ENCODE measurements at places on chromosomes 13 and 19.

- no peak for DNase-seq
Observed at GRCh38 chr13:71624653-71625600, 242.1 kb downstream of the DACH1 start.

GRCh38 chr13:33016414-33017322 is at the start of gene KL:
KL (plus strand) TSS chr13:33016423; CDS start chr13:33016441, 18 bp downstream.
- DNase-seq = no peak

DNA sequence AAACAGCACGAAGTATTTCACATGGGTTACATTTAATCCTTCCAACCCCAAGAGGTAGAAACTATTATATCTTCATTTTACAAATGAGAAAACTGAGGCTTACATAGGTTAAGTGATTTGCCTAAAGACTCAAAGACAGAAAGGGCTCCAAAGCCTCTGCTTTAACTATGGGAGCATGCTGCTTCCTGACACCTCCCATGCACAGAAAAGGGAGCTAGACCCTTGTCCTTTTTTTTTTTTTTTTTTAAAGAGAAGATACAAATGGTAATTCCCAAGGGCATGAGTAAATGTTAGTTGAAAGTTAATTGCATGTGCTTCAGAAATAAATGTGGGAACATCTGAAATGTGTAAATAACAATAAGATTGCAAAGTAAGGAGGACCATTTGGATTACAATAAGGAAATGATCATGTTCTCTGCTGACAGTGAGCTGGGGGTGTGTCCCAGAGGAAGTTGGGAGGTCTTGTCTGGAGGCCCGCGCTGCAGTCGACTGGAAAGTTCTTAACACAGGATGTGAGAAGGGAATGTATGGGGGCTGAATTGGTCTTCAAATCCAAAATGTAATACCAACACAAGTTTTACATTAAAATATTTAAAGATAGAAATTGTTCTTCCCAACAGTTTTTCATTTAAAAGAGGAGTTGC is 500.3 kb downstream of the KLF12 start:
- DNase-seq = no peak

GRCh38 chr13:100845128-100845757 is 170.6 kb upstream of the TMTC4 start:
- DNase-seq = no peak

DNA sequence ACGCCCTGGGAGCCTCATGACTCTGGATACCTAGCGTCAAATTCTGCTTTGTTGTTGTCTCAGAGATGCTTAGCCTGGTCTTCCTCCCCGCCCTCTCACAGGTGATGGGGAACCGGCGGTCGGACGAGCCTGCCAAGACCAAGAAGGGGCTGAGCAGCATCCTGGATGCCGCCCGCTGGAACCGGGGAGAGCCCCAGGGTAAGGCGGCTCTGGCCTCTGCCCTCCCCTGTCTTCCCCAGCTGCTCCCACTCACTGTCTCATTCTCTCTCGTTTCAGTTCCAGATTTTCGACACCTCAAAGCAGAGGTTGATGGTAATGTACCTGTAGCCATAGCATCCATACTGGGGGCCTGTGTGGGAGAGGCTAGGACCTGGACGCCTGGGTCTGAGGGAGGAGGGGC is 11.4 kb downstream of the ARHGEF1 start:
- no peak for DNase-seq

DNA sequence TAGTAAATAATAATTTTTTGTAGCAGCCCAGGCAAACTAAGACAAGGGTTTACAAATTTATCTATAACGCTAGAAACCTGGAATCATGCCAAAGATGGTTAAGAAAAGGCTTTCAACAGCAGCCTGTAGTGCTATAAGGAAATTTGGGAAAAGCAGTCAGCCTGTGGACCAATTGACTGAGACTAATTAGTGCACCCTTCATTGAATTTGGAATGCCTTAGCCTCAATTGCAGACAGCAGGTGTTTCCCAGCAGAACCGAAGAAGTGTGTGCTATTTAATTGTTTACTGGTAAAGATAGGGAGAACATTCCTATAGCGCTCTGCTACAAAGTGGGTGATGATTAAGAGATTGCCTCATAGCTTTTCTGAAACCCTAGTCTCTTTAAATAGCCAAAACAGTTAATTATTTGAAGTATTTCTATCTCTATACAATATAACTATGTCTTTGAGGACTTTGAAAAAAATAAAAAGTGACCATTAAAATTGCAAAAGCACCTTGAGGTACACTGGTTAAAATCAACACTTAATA is 1884.3 kb upstream of the PCDH20 start:
- no peak for DNase-seq

GRCh38 chr19:15584095-15584494 is 30.9 kb upstream of the CYP4F8 start:
- DNase-seq = no peak

GRCh38 chr19:41309180-41310032 is 566 bp upstream of the CCDC97 start:
- no peak for DNase-seq

DNA sequence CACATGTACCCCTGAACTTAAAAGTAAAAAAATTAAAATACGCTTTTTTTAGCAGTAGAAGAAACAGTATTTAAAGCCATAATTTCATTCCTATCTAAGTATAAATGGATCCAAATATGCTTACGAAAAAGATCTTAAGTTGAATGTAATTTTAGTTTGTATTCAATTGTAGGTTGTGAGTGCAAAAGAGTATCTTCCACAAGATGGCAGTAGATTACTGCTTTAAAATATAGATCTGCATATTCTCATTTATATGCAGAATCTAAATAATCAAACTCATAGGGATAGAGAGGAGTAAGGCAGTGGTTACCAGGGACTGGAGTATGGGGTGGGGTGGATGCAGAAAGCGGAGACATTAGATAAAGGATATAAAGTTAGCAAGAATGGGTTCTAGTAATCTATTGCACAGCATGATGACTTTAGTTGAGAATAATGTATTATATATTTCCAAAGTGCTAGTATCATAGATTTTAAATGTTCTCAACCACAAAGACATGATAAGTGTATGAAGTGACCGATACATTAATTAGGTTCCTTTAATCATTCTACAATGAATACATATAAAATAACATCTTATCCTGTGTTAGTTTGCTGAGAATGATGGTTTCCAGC is 14.2 kb downstream of the OR7A17 start:
- DNase-seq = no peak

- DNase-seq = no peak
Observed at GRCh38 chr13:90154311-90154960, 1193.1 kb upstream of the MIR17HG start.

GRCh38 chr13:40665126-40666044 is 1.1 kb downstream of the FOXO1 start:
- DNase-seq = peak; percentile 39
